ENCODE measurements at places on chromosomes 2 and 18.

DNA sequence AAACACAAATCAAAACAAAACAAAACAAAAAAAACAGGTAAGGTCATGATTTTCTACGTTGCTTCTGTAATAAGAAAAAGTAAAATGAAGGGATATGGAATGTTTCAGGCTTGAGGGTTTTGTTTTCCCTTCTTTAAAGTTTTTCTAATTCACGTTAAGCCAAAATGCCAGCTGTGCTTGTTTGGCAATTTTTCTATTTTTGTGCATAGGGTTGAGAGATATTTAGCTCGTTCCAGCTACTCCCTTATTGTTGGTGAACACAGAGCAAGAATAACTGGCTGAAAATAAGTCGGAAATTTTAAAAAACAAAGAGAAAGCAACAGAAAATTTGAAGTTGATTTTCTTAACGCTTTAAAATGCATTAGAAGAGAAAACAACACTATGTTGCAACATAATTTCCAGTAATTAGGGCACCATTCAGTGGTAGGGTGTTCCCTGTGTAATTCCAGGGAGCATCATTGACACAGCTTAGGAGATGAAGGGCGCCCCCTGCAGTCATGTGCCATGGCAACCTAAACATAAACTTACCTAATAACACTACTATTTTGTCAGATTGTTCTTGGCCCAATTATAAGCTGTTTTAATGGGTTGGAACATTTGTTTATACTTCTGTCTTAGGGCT lies 99.5 kb downstream of the DTNA start:
- DNase-seq: no peak

DNA sequence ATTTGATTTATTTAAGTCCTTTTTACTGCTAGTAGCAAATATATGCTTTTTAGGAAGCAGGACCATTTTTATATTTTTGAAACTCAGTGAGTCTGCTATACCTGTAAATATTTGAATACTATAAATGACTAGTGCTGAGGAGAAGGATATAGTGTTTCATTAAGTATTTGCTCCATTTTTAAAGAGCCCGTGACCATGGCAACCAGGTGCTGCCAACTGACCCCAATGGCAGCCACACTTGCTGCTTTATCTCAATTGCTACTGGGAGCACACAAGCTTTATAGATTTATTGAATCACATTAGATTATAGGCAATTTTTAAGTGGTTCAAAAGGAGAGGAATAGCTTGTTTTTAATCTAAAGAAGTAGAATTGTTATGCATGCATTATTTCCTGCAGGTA lies 142.0 kb downstream of the SCG2 start:
- DNase-seq: no peak

DNA sequence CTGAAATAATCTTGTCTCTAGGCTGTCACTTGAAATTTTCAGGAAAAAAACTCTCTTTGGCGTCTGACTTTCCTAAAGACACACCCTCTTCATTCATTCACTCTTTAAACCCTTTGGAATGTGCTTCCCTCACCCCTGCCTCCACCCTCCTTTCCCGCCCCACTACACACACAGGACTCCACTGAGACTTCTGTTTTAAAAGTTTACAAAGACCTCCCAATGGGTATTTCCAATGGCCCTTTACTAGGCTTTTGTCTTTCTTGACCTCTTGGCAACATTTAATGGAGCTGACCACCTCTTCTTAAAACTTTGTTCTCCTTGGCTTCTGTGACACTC lies 96.1 kb downstream of the RBMS1 start:
- no peak for DNase-seq

- DNase-seq: no peak
These were observed 101.2 kb downstream of the KCTD18 start for GRCh38 chr2:200408428-200409316.

DNA sequence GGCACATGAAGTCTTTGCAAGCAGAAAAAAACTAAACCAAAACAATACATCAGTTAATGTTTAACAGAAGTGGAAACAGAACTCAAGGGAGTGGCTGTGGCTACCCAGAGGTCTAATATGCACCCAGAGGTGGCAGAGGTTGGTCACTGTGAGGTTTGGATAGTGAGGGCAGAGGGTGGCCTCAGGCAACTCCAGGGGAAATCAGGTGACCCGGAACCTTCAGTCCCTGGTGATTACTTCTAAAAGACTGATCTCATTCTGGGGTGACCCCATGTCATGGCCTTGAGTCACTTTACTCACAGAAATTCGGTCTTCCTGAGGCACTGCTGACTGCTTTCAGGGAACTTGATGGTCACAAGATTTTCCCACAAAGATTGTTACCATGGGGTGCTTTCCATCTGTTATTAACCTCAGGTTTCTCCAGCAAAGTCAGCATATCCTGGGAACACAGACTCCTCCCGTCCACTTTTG lies 99.4 kb downstream of the TMEM17 start:
- DNase-seq: no peak

- DNase-seq: no peak
These were observed 226.4 kb upstream of the HS6ST1 start for GRCh38 chr2:128545085-128545484.

DNA sequence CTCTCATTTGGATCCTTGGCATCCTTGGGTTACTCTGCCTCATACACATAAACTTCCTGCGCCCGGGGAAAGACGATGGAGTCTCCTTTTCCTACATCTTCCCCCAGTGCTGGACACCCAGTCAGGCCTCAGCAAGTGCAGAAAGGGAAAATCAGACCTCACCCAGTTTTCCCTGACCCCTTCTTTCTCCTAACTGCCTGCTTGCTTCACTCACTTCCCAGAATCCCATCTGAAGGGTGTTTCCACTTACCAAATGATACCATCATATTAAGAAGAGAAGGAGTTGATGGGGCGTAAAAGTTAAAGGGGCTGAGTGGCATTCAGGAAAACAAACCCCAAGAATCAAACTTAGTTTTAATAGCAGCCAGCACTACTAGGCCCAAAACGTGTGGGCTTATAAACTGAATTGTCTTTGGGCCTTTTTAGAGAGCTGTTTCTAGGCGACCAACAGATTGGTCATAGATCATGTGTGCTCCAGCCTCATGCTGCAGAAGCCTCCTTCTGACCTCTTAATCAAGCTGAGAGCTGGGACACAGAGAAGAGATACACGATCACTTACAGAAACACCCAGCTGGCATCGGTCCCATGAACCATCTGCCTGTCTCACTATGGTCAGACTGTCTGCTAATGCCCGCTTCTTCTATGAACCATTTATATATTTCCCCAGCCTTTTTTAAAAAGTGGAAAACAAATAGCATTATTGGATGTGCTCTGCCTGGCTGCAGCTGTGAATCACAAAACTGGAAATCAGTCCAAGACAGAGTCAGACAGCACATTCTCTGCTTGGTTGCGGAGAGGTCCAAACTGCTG lies 165.7 kb upstream of the SLC14A2 start:
- no peak for DNase-seq

DNA sequence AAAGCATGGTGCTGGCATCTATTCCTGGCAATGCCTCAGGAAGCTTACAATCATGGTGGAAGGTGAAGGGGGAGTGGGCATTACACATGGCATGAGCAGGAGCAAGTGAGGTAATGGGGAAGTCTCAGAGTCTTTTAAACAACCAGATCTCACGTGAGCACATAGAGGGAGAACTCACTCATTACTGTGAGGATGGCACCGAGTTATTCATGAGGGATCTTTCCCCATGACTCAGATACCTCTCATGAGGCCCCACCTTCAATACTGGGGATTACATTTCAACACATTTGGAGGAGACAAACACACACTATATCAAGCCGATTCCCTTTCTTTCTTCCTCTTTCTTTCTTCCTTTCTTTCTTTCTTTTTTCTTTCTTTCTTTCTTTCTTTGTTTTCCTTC lies 47.9 kb upstream of the FANCL start:
- DNase-seq: no peak

DNA sequence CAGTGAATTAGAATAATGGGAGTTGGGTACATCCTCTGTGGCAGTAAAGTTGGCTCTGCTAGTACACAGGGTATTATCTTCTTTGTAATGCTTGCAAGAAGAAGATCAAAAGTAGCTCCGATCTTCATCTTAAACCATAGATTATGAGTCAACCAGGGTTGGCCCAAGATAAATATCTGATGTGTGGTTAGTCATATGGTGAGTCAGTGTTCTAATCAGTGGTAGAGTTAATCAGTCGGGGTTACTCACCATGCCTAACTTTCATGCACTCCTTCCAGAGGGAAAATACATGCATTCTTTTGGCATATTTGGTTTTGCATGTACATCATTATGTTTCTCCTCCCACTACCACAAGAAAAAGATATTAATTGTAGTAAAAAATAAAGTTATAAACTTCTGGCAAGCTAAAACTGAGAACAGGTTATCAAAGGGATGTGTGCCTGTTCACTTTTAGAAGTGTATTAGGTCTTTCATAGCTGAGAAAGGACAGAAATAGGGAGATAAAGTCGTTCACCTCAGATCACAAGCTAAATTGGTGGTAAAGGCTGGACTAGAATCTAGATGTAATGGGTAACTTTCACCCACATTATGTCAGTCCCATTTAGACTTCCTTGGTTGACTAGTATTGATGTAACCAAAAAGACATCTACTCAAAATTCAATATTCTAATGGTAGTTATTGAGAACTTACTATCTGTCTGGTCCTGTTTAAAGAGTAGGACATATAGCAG lies 684.4 kb downstream of the IRS1 start:
- no peak for DNase-seq

DNA sequence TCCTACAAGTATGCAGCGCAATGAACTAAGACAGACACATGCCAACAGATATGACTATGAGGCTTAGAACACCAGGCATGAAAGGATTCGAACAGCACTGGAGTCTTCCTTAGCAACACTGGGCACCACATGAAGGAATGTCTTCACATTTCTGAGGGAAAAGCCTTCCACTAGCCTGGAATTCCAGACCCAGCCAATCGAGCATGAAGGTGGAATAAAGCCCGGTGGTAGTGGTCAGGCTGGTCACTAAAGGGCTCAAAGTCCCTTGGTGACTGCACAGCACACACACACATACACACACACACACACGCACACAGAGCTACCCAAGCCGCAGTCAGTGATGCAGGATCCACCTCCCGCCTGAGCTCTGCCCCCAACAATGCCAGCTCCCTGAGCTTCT lies 19.7 kb upstream of the SFXN5 start:
- no peak for DNase-seq

- no peak for DNase-seq
These were observed 51.3 kb upstream of the NABP1 start for GRCh38 chr2:191626497-191627151.

DNA sequence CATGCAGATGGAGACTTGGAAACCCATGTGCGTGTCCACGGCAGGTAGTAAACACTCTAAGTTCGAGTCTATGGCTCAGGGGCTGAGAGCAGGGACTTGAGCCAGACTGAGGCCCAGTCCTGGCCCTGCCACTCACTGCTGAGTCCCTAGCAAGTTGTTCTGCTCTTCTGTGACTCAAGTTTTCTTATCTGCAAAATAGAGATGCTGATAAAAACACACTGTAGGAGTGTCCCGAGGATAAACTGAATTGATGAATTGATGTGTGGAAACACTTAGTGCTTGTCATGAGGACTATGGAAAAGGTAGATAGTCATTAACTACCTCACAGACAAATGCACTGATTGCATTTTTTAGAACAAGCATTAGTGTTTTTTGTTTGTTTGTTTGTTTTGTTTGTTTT lies 73.2 kb downstream of the BOLA3 start:
- no peak for DNase-seq

DNA sequence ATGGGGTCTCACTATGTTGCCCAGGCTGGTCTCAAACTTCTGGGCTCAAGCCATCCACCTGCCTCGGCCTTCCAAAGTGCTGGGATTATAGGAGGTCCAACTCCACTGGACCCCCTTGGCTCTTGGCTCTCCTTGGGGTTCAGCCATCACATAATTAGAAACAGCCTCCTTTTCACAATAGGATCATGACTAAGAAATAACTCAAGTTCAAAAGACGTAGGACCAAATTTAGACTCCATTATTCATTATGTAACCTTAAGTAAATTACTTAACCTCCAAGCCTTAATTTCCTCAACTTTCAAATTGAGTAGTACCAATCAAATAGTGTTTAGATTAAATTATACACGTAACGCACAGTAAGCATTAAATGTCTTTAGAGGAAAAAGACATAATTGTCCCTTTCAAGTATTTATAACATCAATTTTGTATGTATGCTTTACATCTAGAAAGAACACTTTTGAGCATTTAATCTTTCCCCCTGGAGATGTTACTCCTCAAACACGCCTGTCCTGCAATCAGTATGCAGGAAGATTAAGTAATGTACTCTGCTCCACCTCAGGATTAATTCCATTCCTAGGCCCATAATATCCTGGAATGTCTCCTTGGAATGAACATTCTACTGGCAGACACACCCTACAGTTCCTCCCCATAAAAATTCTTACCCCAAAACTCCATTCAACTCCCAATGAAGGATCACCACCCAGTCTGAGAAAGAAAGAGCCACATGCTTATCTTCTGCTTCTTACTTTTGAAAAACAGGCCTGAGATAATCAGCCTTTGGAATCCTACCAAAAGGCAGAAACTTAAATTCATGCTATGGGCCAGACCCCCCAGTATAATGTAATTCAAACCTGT lies 49.1 kb downstream of the COBLL1 start:
- no peak for DNase-seq

- DNase-seq: no peak
These were observed 797.5 kb upstream of the NRXN1 start for GRCh38 chr2:51829477-51829876.

- DNase-seq: no peak
These were observed 1246.0 kb upstream of the ACVR2A start for GRCh38 chr2:146598791-146599190.

DNA sequence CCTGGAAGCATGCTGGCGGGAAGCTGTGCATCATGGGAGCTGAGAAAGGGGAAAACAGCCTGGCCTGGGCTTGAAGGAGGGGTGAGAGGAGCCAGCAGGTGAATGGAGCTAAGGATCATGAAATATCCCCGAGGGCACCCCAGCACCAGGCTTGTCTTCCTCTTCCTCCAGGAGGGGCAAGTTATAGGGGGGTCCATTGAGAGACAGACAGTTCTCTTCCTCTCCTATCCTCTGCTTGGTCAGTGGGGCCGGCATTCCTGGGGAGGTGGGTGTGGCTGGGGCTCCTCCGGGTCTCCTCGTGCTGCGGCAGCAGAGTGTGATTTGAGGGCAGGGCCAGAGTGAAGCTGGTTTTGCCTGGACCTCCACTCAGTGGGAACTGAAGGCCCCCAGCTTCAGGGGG lies 78.9 kb downstream of the LIPG start:
- no peak for DNase-seq

GRCh38 chr2:74072565-74072964 lies 75.1 kb downstream of the BOLA3 start:
- no peak for DNase-seq

- DNase-seq: no peak
These were observed 173.3 kb downstream of the ALPK2 start for GRCh38 chr18:58455314-58456188.

GRCh38 chr2:220994846-220995245 lies 577.3 kb downstream of the EPHA4 start:
- no peak for DNase-seq

- DNase-seq: no peak
These were observed 192.2 kb upstream of the LRRTM1 start for GRCh38 chr2:80496775-80497174.

DNA sequence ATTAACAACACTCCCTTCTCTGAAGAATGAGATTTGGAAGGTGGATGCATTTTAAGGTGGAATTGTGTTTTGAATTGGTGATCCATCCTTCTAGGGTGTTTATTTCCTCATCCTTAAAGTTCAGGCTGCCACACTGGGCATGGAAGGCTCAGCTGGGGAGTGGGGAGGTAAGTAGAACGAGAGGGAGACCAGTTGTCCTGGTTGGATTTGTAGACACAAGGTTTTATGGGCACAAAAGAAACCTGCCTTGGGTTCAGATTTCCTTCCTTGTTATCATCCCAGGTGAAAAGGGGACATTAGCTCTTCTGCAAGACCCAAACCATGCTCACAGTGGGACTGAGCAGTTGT lies 101.0 kb upstream of the SIX3 start:
- DNase-seq: no peak

GRCh38 chr2:71822463-71822862 lies 325.2 kb downstream of the CYP26B1 start:
- no peak for DNase-seq
